ENCODE measurements at places on chromosomes 4 and X. TPM values are rescaled to one million over a fixed set of nuclear protein-coding genes. Genes with fewer than 3 reads are reported as not detected.

GYPA gene
- 0.38 TPM for total RNA-seq

GABRQ gene
- not detected for total RNA-seq

SSX4 gene
- not detected for total RNA-seq

PABPC4L gene
- total RNA-seq, result 3.0 TPM

DAPP1 gene
- 0.95 TPM for total RNA-seq

METTL14 gene
- 45.1 TPM for total RNA-seq

MAP9 gene
- 4.5 TPM for total RNA-seq

PRMT9 gene
- total RNA-seq, result 29.2 TPM

NSUN7 gene
- total RNA-seq, result 3.2 TPM

LPAR4 gene
- total RNA-seq, result 1.3 TPM

SEPSECS gene
- 10.6 TPM for total RNA-seq

APLN gene
- total RNA-seq, result 1.5 TPM

CXorf49B gene
- not detected for total RNA-seq

CLIC2 gene
- 15.5 TPM for total RNA-seq

DCAF8L2 gene
- 0.27 TPM for total RNA-seq

RBM47 gene
- total RNA-seq, result 19.4 TPM

FAM149A gene
- 12.7 TPM for total RNA-seq

EVC gene
- 63.5 TPM for total RNA-seq

BTC gene
- 0.43 TPM for total RNA-seq
